ENCODE measurements at places on chromosomes 2 and 18. TPM values are rescaled to one million over a fixed set of nuclear protein-coding genes. Genes with fewer than 3 reads are reported as not detected.

Gene CDH20
- total RNA-seq = not detected

Gene COL4A4
- total RNA-seq = 0.15 TPM

Gene GPR35
- total RNA-seq = 4.1 TPM

Gene TEX44
- not detected for total RNA-seq

Gene ST6GAL2
- total RNA-seq = not detected

Gene PRKAG3
- total RNA-seq = not detected

Gene SERPINB12
- total RNA-seq = not detected

DNA sequence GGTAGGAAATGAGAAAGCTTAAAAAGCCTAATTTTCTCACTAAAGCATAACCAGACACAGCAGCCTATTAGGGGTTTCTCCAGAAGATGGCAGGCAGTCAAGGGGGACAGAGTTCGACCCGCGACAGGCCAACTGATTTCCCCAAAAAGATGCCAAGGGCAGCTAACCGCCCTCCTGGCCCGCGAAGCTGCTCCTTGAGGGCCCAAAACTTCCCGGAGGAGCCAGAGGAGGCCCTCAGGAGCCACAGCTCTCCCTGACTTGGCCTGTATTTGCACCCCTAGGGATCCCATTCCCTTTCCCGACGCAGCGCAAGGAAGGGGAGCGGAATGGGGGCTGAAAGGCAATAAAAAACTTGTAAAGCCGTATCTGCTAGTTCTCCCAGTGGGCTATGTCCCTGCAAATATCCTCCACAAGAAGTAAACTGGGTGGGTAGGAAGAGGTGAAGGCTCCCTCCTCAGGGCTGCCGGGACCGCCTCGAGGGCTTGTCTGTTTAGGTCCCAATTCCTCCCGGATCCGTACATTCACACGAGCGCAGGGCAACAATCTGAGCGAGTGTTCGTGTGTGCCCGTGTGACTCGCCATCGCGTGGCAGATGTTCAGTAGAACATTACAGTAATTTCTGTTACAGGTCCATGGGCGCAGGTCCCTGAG, 756 bp upstream of the NAGK start:
- peak overlapping the region; percentile 95 for H3K27ac ChIP-seq
- H3K36me3 ChIP-seq = peaks cover 18% of the 10 kb centered on the region
- H3K4me3 ChIP-seq = peak overlapping the region; percentile 88
- H3K27me3 ChIP-seq = peaks cover 4% of the 10 kb centered on the region
- DNase-seq = no peak

DNA sequence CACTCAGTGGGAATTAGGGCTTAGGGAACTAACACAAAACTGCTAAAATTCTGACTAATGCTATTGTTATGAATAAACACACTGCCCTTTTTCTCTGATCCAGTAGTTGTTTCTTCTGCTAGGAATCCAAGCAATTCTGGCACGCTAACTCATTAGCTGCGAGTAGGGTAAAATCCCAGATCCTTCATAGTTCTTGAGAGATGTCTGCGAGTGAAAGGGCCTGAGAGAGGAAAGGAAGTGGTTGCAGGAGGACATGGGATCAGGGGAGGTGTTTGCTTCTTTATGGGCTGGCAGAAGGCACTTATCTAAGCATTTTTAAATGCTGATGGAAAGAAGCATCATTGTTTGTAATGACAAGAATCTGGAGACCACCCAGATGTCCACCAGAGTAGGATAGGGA, 9.4 kb downstream of the MAP3K19 start:
- no peaks in the 10 kb centered on the region for H3K4me1 ChIP-seq
- H3K27ac ChIP-seq = no peak overlapping the region
- no peak for DNase-seq
- H3K36me3 ChIP-seq = no peaks in the 10 kb centered on the region

GRCh38 chr2:240300261-240300821, 135.1 kb upstream of the GPC1 start:
- H3K4me3 ChIP-seq = no peak overlapping the region
- no peaks in the 10 kb centered on the region for H3K36me3 ChIP-seq
- H3K4me1 ChIP-seq = no peaks in the 10 kb centered on the region
- H3K27me3 ChIP-seq = no peaks in the 10 kb centered on the region
- no peak overlapping the region for H3K27ac ChIP-seq

- no peaks in the 10 kb centered on the region for H3K4me1 ChIP-seq
- H3K36me3 ChIP-seq = no peaks in the 10 kb centered on the region
- no peaks in the 10 kb centered on the region for H3K27me3 ChIP-seq
- no peak for DNase-seq
- H3K4me3 ChIP-seq = no peak overlapping the region
Observed at GRCh38 chr18:68865021-68865420, 67.1 kb downstream of the CCDC102B start.

GRCh38 chr2:144403933-144404332, 116.0 kb downstream of the ZEB2 start:
- H3K27me3 ChIP-seq = peaks cover 3% of the 10 kb centered on the region
- H3K4me3 ChIP-seq = no peak overlapping the region
- no peaks in the 10 kb centered on the region for H3K4me1 ChIP-seq
- H3K27ac ChIP-seq = no peak overlapping the region

GRCh38 chr2:201631041-201631440, 12.3 kb downstream of the TMEM237 start:
- H3K4me3 ChIP-seq = no peak overlapping the region
- peaks cover 20% of the 10 kb centered on the region for H3K36me3 ChIP-seq
- no peaks in the 10 kb centered on the region for H3K4me1 ChIP-seq
- no peak for DNase-seq

DNA sequence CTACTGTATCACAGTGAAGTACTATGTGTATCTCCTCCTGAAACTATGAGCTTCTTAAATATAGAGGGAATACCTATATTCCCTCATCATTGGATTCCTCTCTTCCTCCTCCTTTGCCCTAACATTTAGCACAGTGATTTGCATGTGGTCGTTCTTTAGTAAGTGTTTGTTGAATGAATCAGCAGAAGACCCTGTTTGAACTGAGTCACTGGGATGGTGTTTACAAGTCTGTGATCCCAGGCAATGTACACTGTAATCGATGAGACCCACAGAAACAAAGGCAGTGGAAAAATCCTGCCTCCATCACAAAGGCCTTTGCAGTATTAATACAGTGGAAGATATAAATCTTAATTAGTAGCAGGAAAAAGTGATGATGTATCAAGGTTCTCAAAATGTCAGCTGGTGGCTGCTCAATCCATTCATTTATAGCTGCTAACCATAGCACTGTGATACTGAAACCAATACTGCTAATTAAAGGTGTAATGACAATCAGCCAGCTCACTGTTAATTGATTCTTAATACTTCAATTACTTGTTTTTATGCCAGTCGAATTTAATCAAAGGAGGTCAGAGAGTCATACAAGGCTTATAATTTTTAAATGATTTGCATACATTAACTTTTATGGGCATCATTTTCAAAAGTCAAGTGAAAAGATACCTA, 20.8 kb upstream of the MYO3B start:
- H3K27me3 ChIP-seq = peaks cover 9% of the 10 kb centered on the region
- no peaks in the 10 kb centered on the region for H3K36me3 ChIP-seq
- H3K4me3 ChIP-seq = no peak overlapping the region
- no peaks in the 10 kb centered on the region for H3K4me1 ChIP-seq
- DNase-seq = no peak

DNA sequence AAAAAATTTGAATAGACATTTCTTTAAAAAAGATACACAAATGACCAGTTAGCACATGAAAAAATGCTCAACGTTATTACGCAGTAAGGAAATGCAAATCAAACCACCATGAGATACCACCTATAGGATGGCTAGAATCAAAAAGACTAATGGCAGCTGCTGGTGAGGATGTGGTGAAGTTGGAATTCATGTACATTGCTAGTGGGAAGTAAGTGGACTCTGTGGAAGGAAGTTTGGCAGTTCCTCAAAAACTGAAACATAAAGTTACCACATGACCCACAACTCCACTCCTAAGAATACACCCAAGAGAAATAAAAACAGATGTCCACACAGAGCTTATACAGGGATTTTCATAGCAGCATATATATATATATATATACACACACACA, 51.2 kb downstream of the MBP start:
- H3K27ac ChIP-seq = peak overlapping the region; percentile 73
- peaks cover 71% of the 10 kb centered on the region for H3K36me3 ChIP-seq
- peaks cover 74% of the 10 kb centered on the region for H3K4me1 ChIP-seq
- H3K4me3 ChIP-seq = no peak overlapping the region
- no peak for DNase-seq

- no peaks in the 10 kb centered on the region for H3K27me3 ChIP-seq
- H3K4me1 ChIP-seq = peaks cover 2% of the 10 kb centered on the region
- H3K27ac ChIP-seq = no peak overlapping the region
- no peaks in the 10 kb centered on the region for H3K36me3 ChIP-seq
- peak; percentile 10 for DNase-seq
Observed at GRCh38 chr2:27807476-27807875, 36.0 kb downstream of the MRPL33 start.

DNA sequence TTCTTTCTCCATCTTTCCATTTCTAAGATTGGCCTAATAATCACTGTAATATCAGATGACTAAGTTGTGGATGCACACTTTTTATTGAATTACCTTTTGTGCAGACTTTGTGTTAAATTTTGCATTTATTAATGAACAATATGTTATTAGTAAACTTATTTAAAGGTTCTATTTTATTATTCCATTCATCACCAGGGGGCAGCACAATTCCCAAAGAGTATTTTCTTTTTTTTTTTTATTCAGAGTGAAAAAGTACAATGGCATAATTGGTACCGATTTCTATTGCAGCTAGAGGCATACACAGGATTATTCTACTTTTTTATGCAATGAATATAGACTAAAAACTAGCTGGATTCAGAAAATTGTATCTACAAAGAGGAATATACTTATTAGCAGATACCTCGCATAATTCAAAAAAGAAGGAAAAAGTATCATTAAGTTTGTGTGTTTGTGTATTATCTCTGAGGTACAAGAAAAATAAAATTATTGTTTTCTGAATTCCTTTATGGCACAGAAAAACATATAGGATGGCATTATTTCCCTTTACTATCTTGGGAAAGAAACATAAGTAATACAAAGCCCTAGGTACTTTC, 390.6 kb downstream of the ERBB4 start:
- no peaks in the 10 kb centered on the region for H3K4me1 ChIP-seq
- no peaks in the 10 kb centered on the region for H3K27me3 ChIP-seq
- DNase-seq = no peak
- no peak overlapping the region for H3K4me3 ChIP-seq
- H3K36me3 ChIP-seq = no peaks in the 10 kb centered on the region

- DNase-seq = no peak
- peaks cover 5% of the 10 kb centered on the region for H3K4me1 ChIP-seq
- H3K27ac ChIP-seq = no peak overlapping the region
Observed at GRCh38 chr2:8202132-8202531, 479.7 kb upstream of the ID2 start.

GRCh38 chr2:24206714-24207113, 31.9 kb downstream of the FAM228A start:
- H3K27ac ChIP-seq = no peak overlapping the region
- no peaks in the 10 kb centered on the region for H3K27me3 ChIP-seq
- H3K4me1 ChIP-seq = no peaks in the 10 kb centered on the region
- H3K4me3 ChIP-seq = no peak overlapping the region
- peaks cover 30% of the 10 kb centered on the region for H3K36me3 ChIP-seq
- DNase-seq = no peak

DNA sequence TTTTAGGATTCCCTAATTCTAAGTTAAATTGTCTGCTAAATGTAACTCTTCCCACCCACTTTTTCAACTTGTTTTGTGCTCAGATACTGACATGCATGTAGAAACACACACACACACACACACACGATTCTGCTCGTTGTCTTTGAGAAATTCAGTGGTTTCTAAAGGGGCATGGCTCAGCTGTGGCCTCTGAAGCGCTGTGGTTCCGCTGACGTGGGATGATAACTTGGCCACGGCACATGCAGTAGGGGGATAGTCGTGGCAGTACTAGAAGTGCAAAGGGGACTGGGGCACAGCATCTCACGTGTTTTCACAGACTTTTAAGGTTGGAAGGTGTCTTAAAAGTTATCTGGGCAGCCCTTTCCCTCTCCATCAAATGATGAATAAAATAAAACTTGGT, 18.4 kb downstream of the CASP10 start:
- peaks cover 65% of the 10 kb centered on the region for H3K36me3 ChIP-seq
- no peaks in the 10 kb centered on the region for H3K27me3 ChIP-seq
- DNase-seq = no peak
- no peak overlapping the region for H3K4me3 ChIP-seq
- no peak overlapping the region for H3K27ac ChIP-seq
- H3K4me1 ChIP-seq = peaks cover 28% of the 10 kb centered on the region

GRCh38 chr2:74148457-74149246, 940 bp upstream of the BOLA3 start:
- peaks cover 19% of the 10 kb centered on the region for H3K36me3 ChIP-seq
- DNase-seq = no peak

GRCh38 chr18:80034852-80035406, 695 bp downstream of the RBFA start:
- peak overlapping the region; percentile 94 for H3K4me3 ChIP-seq
- no peaks in the 10 kb centered on the region for H3K27me3 ChIP-seq
- H3K4me1 ChIP-seq = peaks cover 31% of the 10 kb centered on the region
- H3K36me3 ChIP-seq = peaks cover 18% of the 10 kb centered on the region
- DNase-seq = no peak
- H3K27ac ChIP-seq = peak overlapping the region; percentile 87

GRCh38 chr2:64218137-64218802, 74.0 kb upstream of the PELI1 start:
- no peak overlapping the region for H3K4me3 ChIP-seq
- DNase-seq = no peak
- H3K27ac ChIP-seq = no peak overlapping the region
- H3K36me3 ChIP-seq = peaks cover 11% of the 10 kb centered on the region
- H3K27me3 ChIP-seq = no peaks in the 10 kb centered on the region

DNA sequence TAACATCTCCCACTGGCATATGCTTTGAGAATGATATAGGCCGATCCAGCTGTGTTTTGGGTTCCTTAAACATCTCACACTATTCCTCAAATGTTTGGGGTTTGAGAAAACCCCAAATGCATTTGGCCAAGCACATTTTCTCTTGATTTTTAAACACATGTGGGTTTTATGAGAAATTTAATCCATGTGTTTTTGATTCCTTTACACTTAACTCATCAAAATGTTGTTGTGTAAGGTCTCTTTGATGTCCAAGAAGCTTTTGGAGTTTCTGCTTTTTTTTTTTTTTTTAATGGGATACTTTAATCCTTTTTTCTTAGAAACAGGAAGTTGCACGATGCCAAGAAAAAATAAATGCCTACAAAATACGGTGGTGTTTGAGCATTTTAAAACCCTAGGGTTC, 339.8 kb upstream of the TCF4 start:
- no peaks in the 10 kb centered on the region for H3K4me1 ChIP-seq
- no peaks in the 10 kb centered on the region for H3K27me3 ChIP-seq
- no peaks in the 10 kb centered on the region for H3K36me3 ChIP-seq

- no peaks in the 10 kb centered on the region for H3K4me1 ChIP-seq
- H3K4me3 ChIP-seq = no peak overlapping the region
- no peak for DNase-seq
- H3K27ac ChIP-seq = no peak overlapping the region
- H3K27me3 ChIP-seq = peaks cover 5% of the 10 kb centered on the region
Observed at GRCh38 chr2:29744976-29745375, 176.4 kb downstream of the ALK start.

DNA sequence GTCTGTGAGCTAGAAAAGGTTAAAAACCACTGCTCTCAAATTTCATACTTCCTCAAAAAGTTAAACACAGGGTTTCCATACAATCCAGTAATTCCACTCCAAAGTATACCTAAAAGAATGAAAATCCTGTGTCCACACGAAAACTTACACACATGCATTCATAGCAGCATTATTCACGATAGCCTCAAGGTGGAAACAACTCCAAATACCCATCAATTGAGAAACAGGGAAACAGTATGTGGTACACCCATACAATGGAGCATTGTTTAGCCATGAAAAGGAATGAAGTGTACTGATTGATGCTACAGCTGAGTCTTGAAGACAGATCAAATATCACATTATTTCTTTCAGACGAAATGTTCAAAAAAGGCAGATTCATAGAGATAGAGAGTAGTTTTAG, 36.7 kb downstream of the UXS1 start:
- H3K27me3 ChIP-seq = no peaks in the 10 kb centered on the region
- DNase-seq = no peak
- H3K4me1 ChIP-seq = peaks cover 77% of the 10 kb centered on the region
- H3K27ac ChIP-seq = peak overlapping the region; percentile 51
- peak overlapping the region; percentile 51 for H3K4me3 ChIP-seq
- H3K36me3 ChIP-seq = peaks cover 82% of the 10 kb centered on the region

All from activated CD4-positive, alpha-beta T cell treated with anti-CD3 and anti-CD28 coated beads, Interleukin-2, amount 10 ng/mL, durations not matched to agents 7 days and 5 days (primary cell).